Fibroblast of skin of right biceps (primary cell): ENCODE measurements at places on chromosomes 16 and 17.
A peak's percentile ranks its signal among the peaks of the same experiment; 100 is the strongest.

DNA sequence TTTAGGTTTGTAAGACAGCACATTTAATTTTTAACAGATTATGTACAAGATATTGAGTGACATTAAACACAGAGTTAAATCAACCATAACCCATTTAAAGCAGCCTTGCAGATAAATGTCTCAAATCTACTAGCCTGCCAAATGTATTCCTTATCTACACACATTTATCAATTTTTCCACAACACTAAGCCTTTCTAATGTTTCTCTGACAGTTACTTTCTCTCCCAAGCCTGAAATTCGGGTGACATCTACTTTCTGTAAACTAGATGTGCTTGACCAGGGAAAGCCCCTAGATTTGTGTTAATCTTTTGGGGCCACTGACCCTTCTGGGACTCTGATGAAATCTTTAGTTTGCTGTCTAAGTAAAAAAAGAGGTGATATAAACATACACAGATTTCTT is 69.0 kb downstream of the CDH13 start:
- DNase-seq = no peak

- no peak for DNase-seq
Measured at GRCh38 chr16:23534868-23535860, 22.0 kb downstream of the EARS2 start.

DNA sequence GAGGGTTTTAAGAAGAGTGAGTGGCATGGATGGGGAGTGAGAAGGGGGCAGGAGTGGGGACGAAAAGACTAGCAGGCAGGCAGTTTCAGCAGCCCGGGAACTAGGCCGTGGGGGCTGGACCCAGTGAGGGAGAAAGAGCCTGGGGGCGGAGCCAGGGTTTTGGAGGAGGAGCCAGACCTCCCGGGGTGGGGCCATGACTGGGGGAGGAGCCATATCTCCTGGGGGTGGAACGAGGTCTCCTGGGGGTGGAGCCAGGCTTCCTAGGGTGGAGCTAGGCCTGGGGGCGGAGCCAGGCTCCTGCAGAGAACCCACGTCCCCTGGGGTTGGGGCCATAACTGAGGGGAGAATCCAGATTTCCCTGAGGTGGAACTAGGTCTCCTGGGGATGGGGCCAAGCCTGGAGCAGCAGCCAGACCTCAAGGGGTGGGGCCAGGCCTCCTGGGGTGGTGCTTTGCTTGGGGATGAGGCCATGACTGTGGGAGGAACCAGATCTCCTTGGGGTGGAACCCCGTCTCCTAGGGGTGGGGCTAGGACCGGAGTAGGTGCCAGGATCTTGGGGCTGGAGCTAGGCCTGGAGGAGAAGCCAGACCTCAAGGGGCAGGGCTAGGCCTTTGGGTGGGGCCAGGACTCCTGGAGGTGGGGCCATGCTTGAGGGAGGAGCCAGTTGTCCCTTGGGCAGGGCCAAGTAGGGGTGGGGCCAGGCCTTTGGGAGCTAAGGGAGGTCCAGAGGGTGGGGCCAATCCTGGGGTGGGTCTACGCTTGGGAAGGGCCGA is 41.7 kb upstream of the JPH3 start:
- peak; percentile 33 for DNase-seq

DNA sequence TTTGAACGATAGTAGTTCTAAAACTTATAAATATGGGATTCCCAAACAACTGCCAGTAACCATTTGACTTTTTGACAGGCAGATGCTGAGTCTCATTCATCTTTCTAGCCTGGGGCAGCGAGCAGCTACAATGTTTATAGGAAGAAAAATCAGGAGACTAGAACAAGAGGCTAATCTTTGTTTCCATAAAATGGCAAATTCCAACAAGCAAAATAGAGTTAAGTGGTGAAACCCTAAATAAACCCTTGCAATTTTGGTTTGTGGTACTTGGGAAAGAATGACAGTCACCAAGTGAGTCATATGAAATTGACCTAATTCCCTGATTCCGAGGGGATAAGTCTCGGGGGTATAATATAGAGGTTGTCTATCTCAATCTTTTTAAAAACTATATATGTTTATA is 27.3 kb upstream of the HS3ST2 start:
- DNase-seq = peak; percentile 21

DNA sequence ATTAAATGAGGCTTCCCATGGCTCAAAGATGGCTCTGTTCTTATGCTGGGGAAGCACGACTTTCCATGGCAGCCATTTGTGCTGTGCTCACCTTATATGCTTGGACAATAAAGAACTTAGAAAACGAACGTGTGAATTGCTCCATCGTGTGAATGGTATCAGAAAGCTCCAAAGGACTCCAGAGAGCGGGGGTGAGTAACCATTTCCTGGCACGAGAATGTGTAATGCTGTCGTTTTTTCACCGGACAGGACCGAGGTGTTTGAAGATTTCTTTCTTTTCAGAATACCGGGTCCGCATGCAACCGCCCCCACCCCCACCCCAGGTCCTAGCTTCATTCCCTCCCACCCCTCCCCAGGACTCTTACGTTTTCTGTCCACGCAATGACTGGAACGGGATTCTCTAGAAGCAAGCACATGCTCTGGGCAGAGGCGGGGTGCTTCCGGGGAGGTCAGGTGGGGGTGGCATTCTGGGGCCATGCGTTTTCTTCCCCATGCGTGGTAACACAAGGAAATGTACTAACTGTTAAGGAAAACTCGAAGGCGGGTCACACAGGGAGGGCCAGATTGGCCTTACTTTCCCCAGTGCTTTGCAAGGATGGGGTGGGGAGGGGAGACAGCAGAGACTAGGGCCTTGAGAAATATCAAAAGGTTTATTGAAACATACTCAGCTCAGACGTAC is 26.2 kb downstream of the GPRC5B start:
- peak; percentile 4 for DNase-seq

GRCh38 chr17:82126556-82127314 is 28.7 kb upstream of the FASN start:
- DNase-seq = no peak

DNA sequence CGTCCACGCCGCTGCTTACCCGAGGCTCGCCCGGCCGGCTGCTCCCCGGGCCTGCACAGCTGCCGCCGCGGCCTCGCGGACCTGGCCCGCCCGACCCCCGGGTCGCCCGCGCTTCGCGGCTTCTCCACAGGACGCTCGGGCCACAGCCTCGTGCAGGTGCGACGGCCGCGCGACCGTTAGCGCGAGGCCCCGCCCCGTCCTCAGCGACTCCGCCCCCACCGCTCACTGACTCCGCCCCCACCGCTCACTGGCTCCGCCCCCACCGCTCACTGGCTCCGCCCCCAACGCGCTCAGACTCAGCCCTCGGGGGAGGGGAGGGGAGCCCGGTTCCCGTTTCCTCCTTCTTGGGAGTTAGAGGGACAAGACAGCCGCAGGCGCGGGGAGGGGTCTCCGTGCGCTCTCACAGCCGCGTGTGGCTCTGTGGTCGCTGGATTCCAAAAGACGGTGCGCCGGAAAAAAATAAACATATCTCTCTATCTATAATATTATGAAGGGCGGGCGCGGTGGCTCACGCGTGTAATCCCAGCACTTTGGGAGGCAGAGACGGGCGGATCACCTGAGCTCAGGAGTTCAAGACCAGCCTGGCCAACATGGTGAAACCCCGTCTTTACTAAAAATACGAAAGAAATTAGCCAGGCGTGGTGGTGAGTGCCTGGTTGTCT is at the start of gene MEIOB:
TSS of gene MEIOB (minus strand) at position 191 of the 662 bp plus-strand sequence. CDS start 3,989 bp downstream, outside the sequence.
- peak; percentile 47 for DNase-seq

- DNase-seq = no peak
Measured at GRCh38 chr16:81697616-81698309, 81.3 kb upstream of the PLCG2 start.

- no peak for DNase-seq
Measured at GRCh38 chr16:86245895-86246294, 264.4 kb upstream of the FOXF1 start.

DNA sequence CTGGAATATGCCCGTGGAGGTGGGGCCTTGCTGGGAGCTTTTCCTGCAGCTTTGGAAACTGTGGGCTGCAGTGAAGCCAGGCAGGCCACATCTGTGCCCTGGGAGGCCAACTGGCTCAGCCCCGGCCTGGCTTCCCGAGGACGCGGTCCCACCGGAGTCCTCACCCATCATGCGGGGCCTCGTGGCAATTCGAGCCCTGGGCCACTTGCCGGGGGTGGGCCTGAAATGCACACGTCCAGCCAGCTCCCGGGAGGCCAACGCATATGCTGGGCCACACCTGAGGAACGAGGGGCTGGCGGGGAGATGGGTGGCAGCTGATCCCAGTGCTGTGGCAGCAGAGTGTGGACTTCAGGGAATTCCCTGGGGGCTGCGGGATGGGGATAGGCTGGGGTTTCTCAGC is 172.4 kb upstream of the GSE1 start:
- no peak for DNase-seq

DNA sequence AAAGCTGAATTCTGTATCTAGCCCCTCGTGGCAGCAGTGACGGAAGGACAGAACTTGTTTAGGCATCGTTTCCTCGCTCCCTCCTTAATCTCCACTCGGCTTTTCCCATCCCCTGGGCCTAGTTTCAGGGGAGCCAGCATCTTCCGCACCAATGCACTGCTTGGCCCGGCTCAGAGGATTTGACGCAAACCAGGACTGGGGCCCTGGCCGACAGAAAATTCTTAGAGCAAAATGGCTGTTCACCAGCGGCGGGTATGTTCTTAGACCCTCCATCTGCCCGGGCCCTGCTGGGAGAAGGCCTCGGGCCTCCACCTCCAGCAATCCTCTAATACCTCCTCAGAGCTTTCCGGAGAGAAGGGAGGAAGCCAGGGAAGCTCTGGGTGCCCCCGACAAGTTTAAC is 54.6 kb downstream of the TBC1D16 start:
- no peak for DNase-seq

DNA sequence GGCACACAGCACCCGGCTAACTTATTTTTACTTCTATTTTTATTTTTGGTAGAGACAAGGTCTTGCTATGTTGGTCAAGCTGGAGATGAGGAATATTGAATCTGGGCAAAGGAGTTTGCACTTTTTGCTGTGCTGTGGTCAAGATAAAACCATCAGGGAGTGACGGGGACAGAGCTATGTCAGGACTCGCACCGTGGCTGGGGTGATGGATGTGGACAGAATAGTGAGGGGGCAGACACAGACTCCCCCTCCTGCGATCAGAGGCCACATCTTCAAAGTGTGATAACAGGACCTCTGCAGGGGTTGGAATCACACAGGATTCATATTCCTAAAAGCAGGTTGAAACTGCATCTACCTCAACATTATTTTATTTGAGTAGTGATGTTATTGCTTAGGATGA is 25.6 kb downstream of the IL21R start:
- no peak for DNase-seq

- no peak for DNase-seq
Measured at GRCh38 chr17:62671553-62671952, 44.1 kb downstream of the MRC2 start.

GRCh38 chr17:77579682-77580081 is 378.8 kb upstream of the TNRC6C start:
- DNase-seq = no peak
